Lower lobe of right lung (tissue), 2 donors: ENCODE measurements at places on chromosomes 5 and 9. TPM values are rescaled to one million over a fixed set of nuclear protein-coding genes. Genes with fewer than 3 reads are reported as not detected.

DNA sequence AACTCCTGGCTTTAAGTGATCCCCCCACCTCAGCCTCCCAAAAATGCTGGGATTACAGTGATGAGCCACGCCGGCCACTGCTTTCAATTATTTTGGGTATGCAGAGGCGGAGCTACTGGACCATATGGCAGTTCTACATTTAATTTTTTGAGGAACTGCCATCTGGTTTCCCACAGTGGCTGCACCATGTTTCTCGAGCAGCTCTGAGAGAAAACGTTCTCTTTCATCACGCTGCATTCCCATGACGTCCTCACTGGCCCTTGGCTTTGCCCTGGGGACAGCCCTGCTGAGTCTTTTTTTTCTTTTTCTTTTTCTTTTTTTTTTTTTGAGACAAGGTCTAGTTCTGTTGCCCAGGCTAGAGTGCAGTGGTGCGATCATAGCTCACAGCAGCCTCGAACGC is 35.5 kb upstream of the GRHPR start:
- no peak for DNase-seq

Gene FOXD4L6
- not detected for total RNA-seq

Gene COL23A1
- 1.2 TPM for total RNA-seq

- DNase-seq, result no peak
These were observed 336.3 kb upstream of the KIF2A start for GRCh38 chr5:61969755-61970154.

- no peak for DNase-seq
These were observed 13.6 kb downstream of the GGTA1 start for GRCh38 chr9:121486043-121486442.
